ENCODE measurements at places on chromosomes 2 and 18.

GRCh38 chr2:36541891-36542595 lies 55.9 kb downstream of the FEZ2 start:
- H3K27ac ChIP-seq, result peak overlapping the region; percentile 62
- no peaks in the 10 kb centered on the region for H3K4me1 ChIP-seq
- H3K36me3 ChIP-seq, result peaks cover 3% of the 10 kb centered on the region
- H3K4me3 ChIP-seq, result no peak overlapping the region
- DNase-seq, result no peak

DNA sequence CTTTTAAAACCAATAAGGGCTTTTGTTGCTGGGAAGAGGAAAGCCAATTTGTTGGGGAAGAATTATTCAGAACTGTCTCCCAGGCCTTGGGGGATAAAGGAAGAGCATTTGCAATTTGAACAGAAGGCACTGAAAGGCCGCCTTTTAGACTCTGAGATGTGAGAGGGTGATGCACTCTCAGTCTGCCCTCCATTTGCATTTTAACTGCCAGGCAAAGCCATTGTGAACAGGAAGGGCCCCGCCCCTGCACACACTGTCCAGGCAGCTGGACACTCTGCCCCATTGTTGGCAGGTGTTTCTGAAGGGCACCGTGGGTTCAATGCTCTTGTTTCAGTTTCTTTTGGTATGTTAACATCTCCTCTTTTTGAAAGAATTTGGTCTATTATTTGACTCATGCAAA lies 169.5 kb upstream of the COPS8 start:
- no peaks in the 10 kb centered on the region for H3K4me1 ChIP-seq
- DNase-seq, result no peak
- H3K4me3 ChIP-seq, result no peak overlapping the region
- no peak overlapping the region for H3K27ac ChIP-seq
- H3K27me3 ChIP-seq, result no peaks in the 10 kb centered on the region

DNA sequence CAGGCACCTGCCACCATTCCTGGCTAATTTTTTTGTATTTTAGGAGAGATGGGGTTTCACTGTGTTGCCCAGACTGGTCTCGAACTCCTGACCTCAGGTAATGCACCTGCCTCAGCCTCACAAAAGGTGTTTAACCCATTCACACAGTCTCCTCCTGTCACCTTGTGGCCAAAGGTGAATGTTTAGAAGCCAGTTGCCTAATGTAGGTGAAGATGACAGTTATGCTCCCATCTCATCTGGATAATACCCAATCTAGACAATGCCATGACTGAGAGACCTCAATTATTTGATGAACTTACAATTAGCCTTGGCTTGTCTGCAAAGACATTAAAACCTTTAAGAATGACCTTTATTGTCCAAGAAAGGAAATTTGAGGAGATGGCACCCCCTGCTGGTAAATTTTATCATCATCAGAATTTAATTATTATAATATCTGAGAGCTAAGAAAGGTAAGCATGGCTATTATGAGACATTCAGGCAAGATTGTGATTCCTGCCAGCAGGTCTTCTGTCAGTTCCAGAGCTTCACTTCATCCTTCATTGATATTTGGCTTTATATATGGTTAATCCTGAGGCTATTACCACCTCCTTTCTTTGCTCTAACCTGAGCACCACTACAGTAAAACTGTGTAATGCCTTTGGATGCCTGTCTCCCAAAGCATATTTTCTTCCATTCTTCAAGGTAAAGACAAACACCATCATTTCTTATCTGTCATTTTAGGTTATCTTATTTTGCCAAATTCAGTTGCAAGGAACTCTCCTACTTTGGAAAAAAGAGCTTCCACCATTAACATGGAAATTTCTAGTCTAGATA lies 117.6 kb downstream of the FAM124B start:
- no peak for DNase-seq
- no peaks in the 10 kb centered on the region for H3K27me3 ChIP-seq
- no peaks in the 10 kb centered on the region for H3K36me3 ChIP-seq
- no peak overlapping the region for H3K4me3 ChIP-seq
- H3K4me1 ChIP-seq, result no peaks in the 10 kb centered on the region

GRCh38 chr2:219514196-219514761 lies at the start of gene ASIC4:
Gene ASIC4 (plus strand): TSS chr2:219514482. CDS start chr2:219514725, 243 bp downstream.
- no peaks in the 10 kb centered on the region for H3K27me3 ChIP-seq
- no peak within 1 kb of the TSS for H3K27ac ChIP-seq
- DNase-seq, result no peak

DNA sequence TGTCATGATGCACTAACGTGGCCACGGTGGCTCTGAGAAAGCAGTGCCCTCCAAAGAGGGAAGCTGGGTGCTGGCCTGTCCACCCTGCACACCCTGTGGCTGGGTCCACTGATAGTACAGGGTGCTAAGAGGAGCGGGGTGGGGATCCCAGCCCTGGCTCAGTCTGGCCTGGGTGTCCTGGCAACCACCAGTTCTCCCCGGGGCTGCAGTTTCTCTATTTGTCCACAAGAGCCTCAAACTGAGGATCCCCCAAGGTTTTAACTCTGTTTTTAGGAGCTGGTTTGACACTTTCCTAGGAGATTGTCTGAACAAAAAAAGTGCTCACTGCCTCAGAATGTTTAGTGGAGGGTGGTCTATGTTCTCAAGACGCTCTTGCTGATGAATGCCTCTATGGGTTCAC lies 29.0 kb downstream of the EDAR start:
- no peaks in the 10 kb centered on the region for H3K27me3 ChIP-seq
- H3K4me1 ChIP-seq, result no peaks in the 10 kb centered on the region
- H3K27ac ChIP-seq, result no peak overlapping the region
- no peak for DNase-seq
- no peaks in the 10 kb centered on the region for H3K36me3 ChIP-seq
- no peak overlapping the region for H3K4me3 ChIP-seq

GRCh38 chr2:103293742-103294077 lies 531.9 kb downstream of the TMEM182 start:
- H3K36me3 ChIP-seq, result no peaks in the 10 kb centered on the region
- H3K4me1 ChIP-seq, result no peaks in the 10 kb centered on the region
- no peaks in the 10 kb centered on the region for H3K27me3 ChIP-seq
- H3K27ac ChIP-seq, result no peak overlapping the region

DNA sequence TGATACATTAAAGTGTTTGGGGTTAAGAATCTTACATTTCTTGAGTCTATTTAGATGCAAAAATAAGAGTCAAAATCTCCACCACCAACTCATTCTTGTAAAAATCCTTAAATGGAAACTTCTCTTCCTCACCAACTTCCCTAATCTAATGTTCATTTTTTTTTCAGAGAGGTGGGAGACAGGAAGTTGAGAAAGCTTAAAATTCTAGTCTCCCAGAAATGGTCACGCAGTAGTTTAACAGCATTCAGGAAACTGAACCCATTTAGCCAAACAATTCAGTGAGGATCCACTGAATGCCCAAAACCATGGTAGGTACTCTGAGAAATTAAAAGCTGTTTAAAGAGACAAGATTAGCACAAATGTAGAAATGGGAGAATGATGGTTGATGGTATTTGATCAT lies 69.0 kb downstream of the TXNL1 start:
- no peak overlapping the region for H3K27ac ChIP-seq
- no peak overlapping the region for H3K4me3 ChIP-seq
- no peak for DNase-seq
- no peaks in the 10 kb centered on the region for H3K4me1 ChIP-seq
- H3K27me3 ChIP-seq, result no peaks in the 10 kb centered on the region

- H3K4me3 ChIP-seq, result no peak overlapping the region
- no peak overlapping the region for H3K27ac ChIP-seq
- H3K4me1 ChIP-seq, result no peaks in the 10 kb centered on the region
- no peak for DNase-seq
- no peaks in the 10 kb centered on the region for H3K27me3 ChIP-seq
- no peaks in the 10 kb centered on the region for H3K36me3 ChIP-seq
Measured at GRCh38 chr2:16999347-17000183, 333.9 kb upstream of the CYRIA start.

GRCh38 chr2:168392024-168392423 lies 64.0 kb upstream of the CERS6 start:
- no peaks in the 10 kb centered on the region for H3K36me3 ChIP-seq
- no peaks in the 10 kb centered on the region for H3K27me3 ChIP-seq
- DNase-seq, result no peak

GRCh38 chr2:184114439-184114838 lies 483.9 kb upstream of the ZNF804A start:
- no peaks in the 10 kb centered on the region for H3K4me1 ChIP-seq
- no peak overlapping the region for H3K4me3 ChIP-seq
- no peaks in the 10 kb centered on the region for H3K36me3 ChIP-seq
- H3K27ac ChIP-seq, result no peak overlapping the region
- no peaks in the 10 kb centered on the region for H3K27me3 ChIP-seq

- no peaks in the 10 kb centered on the region for H3K4me1 ChIP-seq
- H3K27ac ChIP-seq, result no peak overlapping the region
- no peak for DNase-seq
- no peaks in the 10 kb centered on the region for H3K27me3 ChIP-seq
Measured at GRCh38 chr2:10987439-10987838, 75.7 kb downstream of the KCNF1 start.

DNA sequence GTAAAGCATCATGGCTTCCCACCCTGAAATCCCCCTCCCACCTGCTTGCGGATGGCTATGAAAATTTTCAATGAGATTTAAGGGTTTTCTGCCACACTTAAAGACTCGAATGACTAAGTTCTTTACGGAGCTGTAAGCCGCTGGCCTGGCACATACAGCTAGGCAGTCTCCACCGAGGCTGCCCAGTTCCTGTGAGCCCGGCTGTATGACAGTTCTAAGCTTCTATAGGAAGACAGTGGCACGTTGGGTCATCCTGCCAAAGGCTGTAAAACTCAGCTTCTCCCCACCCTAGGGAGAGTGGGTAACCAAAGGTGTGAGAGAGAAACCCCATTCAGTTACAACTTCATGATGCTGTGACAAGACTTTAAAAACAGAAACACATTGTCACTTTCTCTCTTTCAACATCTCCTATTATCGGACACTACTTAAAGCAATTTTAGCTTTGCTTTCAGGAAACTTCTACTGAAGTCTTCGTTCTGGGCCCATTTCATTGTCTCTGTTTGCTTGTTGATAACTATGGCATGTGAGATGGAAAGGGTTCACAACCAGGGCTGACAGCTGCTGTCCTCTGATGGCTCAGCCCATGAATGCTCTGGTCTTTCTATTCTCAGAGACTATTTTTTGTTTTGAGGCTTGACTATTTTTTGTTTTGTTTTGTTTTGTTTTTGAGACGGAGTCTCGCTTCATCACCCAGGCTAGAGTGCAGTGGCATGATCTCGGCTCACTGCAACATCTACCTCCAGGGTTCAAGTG lies 7.1 kb downstream of the CASP8 start:
- no peak for DNase-seq
- no peaks in the 10 kb centered on the region for H3K27me3 ChIP-seq
- H3K36me3 ChIP-seq, result no peaks in the 10 kb centered on the region
- no peaks in the 10 kb centered on the region for H3K4me1 ChIP-seq
- H3K27ac ChIP-seq, result no peak overlapping the region
- no peak overlapping the region for H3K4me3 ChIP-seq

DNA sequence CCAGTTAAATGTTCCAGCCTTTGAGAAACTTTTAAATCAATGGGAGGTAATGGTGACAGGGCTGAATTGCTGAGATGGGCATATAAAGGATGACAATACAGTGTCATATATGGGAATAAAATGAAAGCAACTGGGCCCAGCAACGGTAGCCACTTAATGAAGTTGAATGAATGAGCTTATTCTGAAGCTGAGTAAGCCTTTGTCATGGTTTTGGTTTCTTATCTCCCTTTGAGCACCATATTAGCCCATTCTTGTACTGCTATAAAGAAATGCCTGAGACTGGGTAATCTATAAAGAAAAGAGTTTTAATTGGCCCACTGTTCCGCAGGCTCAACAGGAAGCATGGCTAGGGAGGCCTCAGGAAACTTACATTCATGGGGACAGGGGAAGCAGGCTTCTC lies 3.5 kb upstream of the THUMPD2 start:
- H3K27me3 ChIP-seq, result no peaks in the 10 kb centered on the region
- H3K27ac ChIP-seq, result no peak overlapping the region
- no peaks in the 10 kb centered on the region for H3K36me3 ChIP-seq
- no peak for DNase-seq

GRCh38 chr2:240131941-240132650 lies 4.0 kb downstream of the COPS9 start:
- no peaks in the 10 kb centered on the region for H3K27me3 ChIP-seq
- H3K4me1 ChIP-seq, result peaks cover 4% of the 10 kb centered on the region
- peak; percentile 33 for DNase-seq
- no peak overlapping the region for H3K4me3 ChIP-seq
- no peaks in the 10 kb centered on the region for H3K36me3 ChIP-seq

Measured in breast epithelium (tissue), 4 donors.